ENCODE measurements at places on chromosomes 6 and 20.

GRCh38 chr20:9141070-9141469, 72.2 kb downstream of the PLCB4 start:
- DNase-seq, result peak; percentile 20

DNA sequence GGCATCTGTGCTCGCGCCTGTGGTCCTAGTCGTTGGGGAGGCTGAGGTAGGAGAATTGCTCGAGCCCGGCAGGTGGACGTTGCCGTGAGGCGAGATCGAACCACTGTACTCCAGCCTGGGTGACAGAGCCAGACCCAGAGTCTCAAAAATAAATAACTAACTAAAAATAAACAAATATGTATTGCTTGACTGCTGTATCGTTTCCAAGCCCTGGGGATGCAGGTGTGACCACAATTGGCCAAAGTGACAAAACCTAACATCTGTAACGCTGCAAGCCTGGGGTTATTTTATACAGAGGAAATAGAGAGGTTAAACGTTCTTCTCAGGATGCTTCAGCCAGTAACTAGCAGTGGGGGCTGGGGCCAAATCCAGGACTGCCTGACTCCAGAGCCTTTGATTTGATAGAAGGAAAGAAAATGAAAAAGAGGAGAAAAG, 1.9 kb upstream of the SRSF3 start:
- no peak for DNase-seq

- DNase-seq, result peak; percentile 63
Measured at GRCh38 chr6:32785781-32786533, 22.6 kb upstream of the HLA-DQB2 start.

DNA sequence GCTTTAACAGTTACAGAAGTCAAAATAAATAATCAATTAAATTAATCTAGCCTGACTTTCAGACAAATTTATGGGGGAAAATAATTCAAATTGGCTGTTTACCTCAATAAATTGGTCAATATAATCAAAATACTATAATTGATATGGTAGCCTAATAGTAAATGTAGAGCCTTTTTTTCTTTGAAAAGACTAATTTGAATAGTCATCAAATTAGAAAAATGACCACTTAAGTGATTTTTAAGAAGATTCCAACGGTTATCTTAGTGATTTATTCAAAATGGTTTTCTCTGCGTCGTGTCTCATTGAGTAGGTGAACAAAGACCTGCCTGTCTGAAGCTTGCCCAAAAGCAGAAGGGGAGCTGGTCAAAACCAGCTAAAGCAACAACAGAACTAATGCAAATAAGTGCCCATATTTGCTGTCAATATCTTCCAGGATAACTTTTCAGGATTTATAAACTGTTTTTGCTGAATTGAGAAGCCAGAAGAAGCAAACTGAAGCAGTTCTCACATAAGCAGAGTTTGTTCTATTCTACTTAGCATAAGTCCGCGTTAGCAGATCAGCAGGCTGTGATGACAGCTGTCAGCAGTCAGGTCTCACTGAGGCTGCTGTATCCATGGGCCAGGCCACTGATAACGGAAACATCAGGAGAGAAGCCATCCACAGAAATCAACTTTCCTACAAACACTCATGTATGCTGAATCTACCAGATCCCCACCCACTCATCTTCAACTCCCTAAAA, 7.0 kb downstream of the RCAN2 start:
- no peak for DNase-seq

DNA sequence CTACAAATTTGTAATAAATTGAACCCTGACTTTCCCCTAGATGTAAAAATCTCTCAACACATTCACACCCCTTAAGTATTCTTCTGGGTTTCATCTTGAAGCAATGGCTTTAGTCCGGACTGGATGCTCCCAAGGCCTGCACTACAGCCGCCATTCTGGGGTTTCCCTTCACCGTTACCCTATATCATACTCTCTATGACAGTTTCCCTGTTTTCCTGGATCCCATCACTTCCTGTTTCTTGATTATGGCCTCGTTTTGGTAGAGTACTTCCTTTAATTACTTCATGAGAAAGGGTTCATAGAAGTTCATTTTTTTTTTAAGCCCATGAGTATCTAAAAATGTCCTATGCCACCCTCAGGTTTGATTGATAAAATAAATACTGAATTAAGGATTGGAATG, 11.7 kb downstream of the FIG4 start:
- DNase-seq, result no peak

GRCh38 chr6:122713138-122713537, 66.4 kb upstream of the FABP7 start:
- no peak for DNase-seq

DNA sequence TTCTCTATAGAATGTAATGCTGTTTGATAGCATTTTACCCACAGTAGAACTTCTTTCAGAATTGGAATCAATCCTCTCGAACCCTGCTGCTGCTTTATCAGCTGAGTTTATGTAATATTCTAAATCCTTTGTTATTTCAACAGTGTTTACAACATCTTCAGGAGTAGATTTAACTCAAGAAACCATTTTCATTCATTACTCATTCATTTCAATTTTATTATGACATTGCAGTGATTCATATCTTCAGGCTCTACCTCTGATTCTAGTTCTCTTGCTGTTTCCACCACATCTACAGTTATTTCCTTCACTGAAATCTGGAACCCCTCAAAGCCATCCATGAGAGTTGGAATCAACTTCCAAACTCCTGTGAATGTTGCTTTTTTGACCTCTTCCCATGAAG, 93.7 kb downstream of the ZFAND3 start:
- DNase-seq, result peak; percentile 41

GRCh38 chr6:107786179-107786578, 37.9 kb downstream of the SCML4 start:
- DNase-seq, result no peak

- DNase-seq, result no peak
Measured at GRCh38 chr6:170374571-170375444, 68.2 kb downstream of the FAM120B start.

GRCh38 chr6:149988550-149989346, 25.0 kb downstream of the ULBP1 start:
- no peak for DNase-seq

DNA sequence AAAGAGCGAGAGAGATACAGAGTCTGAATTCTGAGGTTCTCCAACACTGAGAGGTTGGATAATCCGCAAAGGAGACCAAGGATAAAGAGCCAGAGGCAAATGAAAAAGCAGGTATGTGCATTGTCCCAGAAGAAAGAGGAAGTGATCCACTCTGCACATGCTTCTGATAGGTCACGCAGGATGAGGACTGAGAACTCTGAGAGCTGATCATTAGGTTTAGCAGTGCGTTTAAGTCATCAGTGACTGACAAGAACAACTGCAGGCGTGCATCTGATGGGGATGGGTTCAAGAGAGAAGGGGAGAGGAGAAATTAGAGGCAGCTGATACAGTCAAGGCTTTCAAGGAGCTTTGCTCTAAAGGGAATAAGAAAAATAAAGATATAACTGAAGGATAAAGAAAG, 301.2 kb upstream of the SGK1 start:
- no peak for DNase-seq

GRCh38 chr20:15256676-15257568, 919.5 kb upstream of the FLRT3 start:
- no peak for DNase-seq

DNA sequence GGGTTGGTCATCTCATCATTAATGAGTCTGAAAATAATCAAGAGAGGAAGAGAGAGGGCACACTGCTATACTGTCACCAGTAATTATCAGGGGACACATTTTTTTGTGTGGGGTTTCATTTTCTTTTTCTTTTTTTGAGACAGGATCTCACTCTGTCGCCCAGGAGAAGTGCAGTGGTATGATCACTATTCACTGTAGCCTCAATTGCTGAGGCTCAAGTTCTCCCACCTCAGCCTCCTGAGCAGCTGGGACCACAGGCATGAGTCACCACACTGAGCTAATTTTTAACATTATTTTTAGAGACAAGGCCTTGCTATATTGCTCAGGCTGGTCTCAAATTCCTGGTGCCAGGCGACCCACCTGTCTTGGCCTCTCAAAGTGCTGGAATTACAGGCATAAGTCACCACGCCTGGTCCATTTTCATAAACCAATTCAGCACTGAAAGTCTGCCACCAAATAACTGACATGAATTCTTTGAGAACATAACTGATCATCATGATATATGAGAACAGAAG, 43.3 kb downstream of the EPHA7 start:
- DNase-seq, result no peak

DNA sequence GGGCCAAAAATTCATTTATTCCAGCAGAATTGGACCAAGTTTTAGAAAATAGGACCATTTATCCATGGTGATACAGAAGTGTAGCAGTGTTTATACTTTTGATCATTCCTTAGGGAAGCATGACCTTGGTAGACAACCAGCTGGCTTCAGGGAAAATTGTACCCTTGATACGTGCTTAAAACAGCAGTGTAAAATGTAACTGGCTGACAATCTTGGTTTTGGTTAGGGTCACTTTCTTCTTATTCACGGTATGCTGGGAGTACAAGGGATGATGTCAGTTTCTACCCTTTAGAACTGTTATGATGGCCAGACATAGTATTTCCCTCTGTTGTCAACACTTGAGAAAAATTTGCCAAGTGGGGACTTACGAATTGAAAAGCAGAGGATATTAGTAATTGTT, 157.1 kb downstream of the BCKDHB start:
- no peak for DNase-seq

DNA sequence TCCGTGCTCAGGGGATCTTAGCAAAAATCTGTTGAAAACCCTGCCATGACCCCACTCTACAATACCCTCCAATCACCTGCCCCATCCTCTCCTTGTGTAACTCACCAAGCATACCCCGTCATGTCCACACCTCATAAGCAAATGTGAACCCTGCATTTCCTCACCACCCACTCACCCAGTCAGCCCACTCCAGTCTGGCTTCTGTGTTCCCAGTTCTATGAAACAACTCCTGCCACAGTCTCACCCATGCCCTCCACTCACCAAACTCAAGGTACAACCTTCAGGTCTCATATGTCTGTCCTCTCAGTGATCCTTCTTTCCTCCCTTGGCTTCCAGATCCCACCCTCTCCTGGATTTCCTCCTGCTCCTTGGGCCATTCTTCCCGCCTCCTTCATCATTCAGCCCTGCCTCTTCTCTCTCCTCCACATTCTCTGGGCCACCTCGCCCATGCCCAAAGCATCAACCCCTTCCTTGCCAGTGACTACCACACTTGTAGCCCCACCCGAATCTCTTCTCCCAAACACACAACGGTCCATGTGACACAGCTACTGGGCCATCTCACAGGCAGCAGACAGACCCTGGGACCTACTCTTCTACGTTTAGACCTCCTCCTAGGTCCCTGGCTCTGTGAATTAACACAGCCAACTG, 8.8 kb downstream of the DDRGK1 start:
- no peak for DNase-seq

DNA sequence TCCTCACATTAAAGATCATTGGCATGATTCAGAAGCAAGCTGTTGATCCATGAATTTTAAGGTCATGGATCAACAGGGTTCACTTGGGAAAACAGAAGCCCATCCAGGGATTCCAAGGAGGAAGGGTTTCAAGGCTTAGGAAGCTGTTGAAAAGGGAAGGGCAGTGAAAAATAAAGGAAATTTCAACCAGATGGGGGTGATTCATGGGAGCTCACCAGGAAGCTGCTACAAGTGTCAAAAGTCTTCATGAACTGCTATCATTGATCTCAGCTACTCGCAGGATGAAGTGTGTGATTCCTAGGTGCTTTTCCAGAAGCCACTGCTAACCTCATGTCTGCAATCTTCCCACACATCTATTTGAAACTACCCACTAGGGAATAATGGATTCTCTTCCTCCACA, 26.2 kb downstream of the ADTRP start:
- no peak for DNase-seq

DNA sequence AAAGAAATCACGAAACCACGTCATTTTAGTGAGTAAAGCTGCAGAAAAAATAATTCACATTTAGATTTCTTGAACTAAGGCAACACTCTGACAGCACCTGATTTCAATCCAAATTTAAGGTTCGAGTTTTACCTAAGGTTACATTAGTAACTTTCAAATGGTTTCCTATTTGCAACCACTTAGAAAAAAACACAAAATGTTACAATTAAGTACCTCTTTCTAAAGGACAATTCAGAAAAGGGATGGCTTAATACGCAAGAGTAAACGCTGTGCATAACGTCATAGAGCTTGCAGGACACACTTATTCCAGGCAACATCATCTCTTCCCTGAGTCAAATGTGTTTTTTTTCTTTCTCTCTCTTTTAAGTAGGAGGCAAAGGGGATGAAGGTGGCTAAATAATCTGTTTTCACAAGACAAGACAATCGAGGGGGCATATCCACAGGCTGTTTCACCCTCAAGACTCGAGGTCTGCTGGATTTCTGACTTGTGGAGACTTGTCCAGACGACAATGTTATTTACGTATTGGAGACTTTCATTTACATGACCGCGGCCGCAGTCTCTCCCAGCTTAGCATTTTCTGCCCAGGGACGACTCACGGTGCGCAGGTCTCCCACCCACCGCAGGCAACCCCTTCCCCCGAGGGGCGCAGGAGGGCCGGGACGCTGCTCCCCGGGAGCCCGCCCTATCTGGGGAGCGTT, 86.0 kb downstream of the SESN1 start:
- DNase-seq, result peak; percentile 53

DNA sequence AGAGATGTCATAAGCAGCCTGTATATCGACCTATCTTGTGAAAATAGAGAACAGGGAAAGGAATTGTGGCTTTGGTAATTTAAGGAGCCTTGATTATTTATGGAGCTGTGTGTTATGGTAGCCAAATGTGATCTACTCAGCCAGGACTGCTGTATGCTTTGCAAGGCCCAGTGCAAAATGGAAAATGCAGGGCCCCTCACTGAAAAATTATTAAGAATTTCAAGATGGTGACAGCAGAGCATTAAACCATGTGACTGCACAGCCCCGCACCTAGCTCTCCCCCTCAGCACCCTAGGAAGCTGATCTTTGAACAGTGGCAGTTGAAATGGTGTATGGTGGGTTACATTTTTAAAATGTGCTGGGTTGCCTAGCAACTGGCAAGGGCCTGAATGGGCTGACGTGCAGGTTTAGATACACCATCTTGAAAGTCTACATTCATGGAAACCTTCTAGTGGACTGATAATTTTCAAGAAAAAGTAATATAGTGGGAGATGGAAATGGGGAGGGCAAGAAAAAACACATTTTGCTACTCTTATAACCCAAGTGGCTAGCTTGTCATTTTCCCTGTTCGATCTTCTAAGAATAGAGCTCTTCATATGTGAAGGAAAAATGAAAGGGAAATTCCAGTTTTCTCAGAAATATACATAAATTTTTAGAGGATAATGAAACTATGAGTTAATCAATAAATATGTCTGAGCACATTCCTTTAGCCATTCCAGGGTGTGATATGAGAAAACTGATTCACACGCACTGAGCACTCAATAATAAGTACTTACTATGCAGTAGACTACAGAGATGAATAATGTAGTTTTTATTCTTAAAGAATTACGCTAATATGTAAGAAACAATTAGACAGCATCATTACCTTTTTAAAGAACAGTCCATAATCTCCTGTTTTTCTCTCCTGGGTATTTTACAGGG, 208.0 kb downstream of the ARHGAP18 start:
- DNase-seq, result peak; percentile 20

GRCh38 chr6:21893793-21894192, 300.2 kb downstream of the SOX4 start:
- no peak for DNase-seq

Data from EH (cell line).